Stimulated activated CD4-positive, alpha-beta T cell treated with anti-CD3 and anti-CD28 coated beads, Interleukin-1b, Interleukin-23, amount 100 ng/mL, for 1 hour (primary cell): ENCODE measurements at places on chromosomes 2 and 18.

DNA sequence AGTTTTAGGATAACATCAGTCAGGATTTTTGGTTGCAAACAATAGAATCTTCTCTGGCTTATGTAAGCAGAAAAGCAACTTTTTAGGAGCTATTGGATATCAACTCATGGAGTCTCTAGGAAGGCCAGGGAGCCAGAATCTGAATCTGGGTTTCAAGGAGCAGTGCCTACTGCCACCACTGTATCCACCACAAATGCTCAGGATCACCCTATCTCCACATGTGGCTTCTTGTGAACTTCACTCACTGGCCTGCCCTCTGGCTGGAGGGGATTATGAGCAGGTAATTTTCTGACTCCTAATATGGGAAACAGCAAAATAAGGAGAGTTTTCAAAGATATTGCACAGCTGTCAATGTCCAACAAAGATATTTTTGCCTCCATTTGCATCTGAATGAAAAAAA lies 142.9 kb downstream of the PKP4 start:
- DNase-seq = no peak

DNA sequence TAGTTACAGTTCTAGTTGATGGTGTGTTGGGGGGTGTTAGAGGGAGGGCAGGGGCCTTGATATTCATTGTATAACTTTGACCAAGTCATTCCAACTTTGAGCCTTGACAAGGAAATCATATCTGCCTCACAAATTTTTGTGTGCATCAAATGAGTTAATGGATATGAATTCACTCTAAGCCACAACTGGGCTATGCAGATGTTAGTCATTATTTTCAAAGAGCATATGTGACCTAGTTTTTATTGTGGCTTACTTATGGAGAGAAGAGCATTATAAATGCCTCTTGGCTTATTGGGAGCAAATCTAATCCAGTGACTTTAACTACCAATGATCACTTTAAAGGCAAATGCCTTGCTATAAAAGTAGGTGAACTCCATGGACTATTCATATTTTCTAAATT lies 250.2 kb downstream of the LPIN1 start:
- no peak for DNase-seq

DNA sequence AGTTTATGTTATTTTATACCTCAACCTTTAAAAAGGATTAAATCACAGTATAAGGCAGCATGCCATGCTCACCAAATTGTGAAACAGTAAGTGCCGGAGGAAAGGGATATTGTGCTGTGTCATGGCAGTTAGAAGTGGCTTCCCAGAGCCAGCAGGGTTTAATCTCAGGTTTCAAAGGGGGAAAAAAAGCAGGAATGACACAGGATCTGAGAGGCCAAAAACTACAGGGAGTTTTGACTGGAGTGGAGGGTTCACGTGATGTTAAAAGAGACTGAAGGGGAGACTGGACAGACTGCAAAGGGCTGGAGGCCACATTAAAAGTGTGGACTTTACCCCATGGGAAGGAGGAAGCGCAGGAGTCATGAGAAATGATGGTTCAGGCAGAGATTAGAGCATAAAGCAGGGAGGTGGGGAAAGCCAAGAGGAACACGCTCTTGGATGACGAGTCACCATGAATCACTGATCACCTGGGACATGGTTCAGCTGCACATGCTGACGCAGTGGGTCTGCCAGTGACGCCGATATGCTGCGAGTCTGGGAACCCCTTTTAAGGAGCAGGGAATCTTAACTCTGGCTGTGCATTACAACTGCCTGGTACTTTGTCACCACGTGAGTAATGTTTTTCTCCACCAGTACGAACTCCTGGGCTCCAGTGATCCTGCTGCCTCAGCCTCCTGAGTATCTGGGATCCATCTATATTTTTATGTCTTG lies 6.1 kb downstream of the CHMP1B start:
- DNase-seq = no peak

DNA sequence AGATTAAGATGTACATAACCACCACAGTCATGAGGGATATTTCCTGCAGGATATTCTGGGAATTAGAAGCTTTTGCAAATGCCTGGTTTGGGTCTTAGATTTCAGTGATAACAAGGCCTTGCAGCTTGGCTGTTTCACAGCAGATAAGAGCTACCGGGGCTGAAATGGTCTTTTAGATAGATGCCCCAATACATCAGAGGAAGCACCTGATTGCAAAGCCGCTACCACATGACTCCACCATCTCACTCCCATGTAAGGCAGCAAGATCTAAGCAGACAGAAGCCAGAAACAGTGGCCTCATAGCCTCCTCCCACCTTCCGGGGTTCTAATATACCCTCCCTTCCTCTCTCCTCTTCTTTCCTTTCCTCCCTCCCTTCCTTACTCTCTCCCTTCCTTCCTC lies 31.1 kb upstream of the EPG5 start:
- no peak for DNase-seq

- no peak for DNase-seq
Measured at GRCh38 chr2:31922542-31923408, 88.0 kb downstream of the MEMO1 start.
